IPS-NIHi11 (cell line): ENCODE measurements at places on chromosomes 2 and 18.

DNA sequence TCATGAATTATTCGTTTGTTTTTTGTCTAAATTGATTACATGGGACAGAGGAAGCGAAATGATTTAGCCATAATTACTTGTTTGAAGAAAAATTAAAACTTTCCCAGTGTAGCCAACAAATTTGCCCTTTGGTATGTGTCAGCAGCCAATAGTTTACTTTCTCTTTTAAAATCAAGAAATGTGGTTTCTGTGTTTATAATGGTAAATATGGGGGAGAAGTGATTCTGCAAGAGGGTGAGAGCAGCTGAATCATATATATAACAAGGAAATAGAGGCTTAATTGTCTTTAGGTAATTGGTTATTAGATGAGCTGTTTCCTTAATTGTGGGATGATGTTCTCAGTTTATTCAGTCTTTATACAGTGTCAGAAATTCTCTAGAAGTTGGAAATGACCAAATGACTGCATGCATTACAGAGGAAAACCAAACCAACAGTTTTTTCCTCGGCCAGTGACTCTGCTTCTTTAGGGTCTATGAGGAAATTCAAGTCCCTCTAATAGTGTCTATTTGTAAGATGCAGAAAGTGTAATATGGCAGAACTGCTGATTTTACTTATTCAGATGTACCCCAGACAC, 132.9 kb downstream of the AGPS start:
- no peak for DNase-seq

DNA sequence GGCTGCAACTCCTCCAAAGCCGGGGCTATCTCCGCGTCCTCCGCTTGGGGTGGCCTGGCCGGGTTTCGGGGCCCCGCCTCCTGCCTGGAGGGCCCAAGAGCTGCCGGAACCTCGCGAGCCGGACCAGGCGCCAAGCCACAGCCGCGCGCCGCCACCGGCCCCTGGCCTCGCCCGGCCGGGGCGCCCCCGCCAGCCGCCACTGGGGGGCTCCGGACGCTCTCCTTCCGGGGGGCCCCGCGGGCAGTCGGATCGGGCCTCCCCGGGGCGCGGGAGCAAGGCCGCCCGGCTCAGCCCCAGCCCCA, 17.4 kb upstream of the HAAO start:
- peak; percentile 81 for DNase-seq

- DNase-seq: no peak
These were observed 250.0 kb downstream of the SOX11 start for GRCh38 chr2:5942204-5942603.

GRCh38 chr2:9069543-9069942, 66.1 kb upstream of the MBOAT2 start:
- no peak for DNase-seq

DNA sequence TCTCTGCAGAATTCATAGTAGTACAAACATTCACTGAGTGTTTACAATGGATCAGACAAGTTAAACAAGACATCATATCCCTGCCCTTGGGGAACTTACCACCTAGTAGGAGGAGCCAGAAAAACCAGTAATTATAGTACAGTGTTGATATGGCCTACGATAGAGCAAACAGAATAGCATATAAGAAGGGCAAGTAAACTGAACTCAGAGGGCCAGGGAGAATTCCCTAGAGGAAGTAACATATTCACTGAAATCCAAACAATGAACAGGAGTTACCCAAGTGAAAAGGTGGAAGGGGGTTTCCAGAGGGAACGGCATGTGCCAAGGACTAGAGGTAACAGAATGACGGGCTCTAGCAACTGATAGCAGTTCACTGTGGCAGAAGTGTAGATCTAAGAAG, 34.1 kb downstream of the NHEJ1 start:
- DNase-seq: no peak

- no peak for DNase-seq
These were observed 165.5 kb upstream of the HAAO start for GRCh38 chr2:42957861-42958301.

DNA sequence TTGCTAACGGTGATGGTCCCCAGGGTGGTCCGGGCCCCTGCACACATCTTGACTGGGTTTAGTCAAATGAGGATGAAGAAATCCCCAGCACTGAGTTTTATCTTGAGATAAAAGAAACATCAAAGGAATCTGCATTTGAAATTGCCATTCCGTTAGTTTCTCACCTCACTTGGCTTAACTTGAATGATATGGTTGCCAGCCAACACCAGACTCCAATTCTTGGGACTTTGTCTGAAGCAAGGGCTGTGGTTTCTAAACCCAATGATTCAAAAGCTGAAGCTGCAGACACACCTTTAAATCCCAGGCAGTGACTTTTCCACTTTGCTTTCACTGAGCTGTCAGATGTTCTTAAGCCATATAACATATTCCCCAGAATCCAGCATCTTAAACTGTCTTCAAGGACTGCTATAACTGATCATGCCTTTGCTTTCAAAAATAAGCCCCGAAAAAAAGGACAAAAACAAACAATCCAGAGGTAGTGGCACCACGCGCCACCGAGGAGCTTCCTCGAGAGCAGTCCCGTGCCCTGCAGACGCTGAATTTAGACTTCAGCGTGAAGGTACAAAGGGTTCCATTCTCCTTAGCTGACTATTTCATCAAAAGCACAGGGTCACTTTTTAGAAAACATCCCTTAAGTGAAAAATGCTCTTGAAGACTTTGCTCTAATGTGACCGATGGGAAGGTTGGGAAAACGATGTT, 189.3 kb downstream of the HDAC4 start:
- DNase-seq: no peak

DNA sequence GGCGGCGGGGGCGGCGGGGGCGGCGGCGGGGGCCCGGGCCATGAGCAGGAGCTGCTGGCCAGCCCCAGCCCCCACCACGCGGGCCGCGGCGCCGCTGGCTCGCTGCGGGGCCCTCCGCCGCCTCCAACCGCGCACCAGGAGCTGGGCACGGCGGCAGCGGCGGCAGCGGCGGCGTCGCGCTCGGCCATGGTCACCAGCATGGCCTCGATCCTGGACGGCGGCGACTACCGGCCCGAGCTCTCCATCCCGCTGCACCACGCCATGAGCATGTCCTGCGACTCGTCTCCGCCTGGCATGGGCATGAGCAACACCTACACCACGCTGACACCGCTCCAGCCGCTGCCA, 644 bp downstream of the ONECUT2 start:
- DNase-seq: no peak

DNA sequence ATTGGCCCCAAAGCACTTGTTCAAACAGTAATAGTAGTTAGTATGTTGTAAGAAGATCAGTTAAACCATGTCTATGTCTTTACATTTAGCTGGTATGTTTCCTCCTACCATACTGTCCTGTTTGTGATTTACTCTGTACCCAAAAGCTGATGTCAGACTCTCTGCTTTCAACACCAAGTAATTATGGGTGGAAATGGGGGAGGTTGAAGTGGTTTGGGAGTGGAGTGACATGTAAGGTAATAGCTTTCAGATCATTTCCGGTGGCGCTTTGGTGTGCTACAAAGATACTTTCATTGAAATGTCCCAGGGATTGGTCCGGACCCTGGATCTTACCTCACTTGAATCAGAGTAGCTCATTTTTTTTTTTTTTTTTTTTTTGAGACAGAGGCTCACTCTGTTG, 39.7 kb upstream of the TGIF1 start:
- no peak for DNase-seq

DNA sequence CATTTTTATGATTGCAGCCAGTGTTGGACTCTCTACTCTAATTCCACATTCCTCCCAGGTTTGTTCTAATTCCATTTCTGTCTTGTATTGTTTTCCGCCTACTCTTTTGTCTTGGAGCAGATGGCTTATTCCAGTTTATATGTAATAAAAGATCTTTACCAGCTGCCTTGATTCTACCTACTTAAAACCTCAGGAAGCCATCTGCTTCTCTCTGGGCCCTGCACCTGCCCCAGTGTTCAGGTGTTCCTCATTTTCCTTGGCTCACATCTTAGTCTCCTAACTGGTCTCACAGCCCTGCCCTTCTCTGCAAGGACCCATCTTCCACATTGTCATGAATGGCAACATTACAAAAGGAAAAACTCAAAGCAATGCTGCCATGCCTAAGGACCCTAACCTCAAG, 21.0 kb upstream of the IL37 start:
- no peak for DNase-seq

DNA sequence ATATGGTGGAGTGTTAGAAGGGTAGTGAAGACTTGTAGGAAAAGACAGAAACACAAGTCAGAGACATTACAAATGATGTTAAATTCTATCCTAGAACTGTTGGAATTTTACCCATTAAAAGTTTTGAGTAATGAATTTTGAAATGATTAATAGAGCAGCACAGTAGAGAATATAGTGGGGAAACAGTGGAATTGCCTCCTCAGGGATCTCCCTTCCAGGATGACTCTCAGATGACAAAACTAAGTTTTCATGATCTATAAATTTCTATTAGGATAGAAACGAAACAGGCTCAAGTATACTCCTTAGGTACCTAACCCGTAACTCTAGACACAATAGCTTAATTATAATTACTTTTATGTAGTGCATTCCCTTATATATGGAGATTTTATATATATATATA, 86.7 kb downstream of the DPP4 start:
- no peak for DNase-seq

- no peak for DNase-seq
These were observed 126.8 kb downstream of the ZNF516 start for GRCh38 chr18:76368271-76368670.

- peak; percentile 6 for DNase-seq
These were observed 1012.1 kb downstream of the TMEM182 start for GRCh38 chr2:103773884-103774283.

DNA sequence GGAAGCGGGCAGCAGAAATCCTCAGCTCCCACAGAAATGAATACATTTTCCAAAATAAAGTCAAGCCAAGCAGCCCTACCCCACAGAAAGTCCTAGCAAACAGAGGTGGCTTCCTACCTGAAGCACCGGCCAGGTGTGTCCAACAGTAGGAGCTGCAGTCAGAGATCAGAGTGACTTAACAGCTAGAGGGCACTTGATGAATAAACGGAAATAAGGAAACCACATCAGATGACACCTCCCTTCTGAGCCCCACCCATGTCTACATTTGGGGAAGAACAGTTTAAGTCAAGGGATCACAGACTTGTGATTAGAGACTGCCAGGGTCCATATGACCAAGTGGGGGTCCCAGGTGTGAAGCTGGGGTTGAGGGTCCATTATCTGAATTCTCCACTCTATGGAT, at the start of gene CXCR1:
TSS of gene CXCR1 (minus strand) at position 172 of the 400 bp plus-strand sequence. CDS start 1,751 bp downstream, outside the sequence.
- DNase-seq: no peak

DNA sequence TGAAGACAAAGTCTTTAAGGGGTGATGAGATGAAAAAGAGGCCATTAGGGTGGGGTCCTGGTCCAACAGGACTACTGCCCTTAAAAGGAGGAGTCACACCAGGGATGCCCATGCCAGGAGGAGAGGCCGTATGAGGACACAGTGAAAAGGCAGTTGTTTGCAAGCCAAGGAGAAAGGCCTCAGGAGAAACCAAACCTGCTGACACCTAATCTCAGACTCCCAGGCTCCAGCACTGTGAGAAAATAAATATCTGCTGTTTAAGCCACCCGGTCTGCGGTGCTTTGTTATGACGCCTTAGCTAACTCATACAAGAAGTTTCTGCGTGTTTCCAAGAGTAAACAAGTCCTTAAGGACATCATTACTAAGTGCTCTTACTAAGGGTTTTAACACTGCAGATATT, 93.6 kb downstream of the DNER start:
- DNase-seq: no peak

- no peak for DNase-seq
These were observed 157.0 kb downstream of the ZNF516 start for GRCh38 chr18:76338088-76338487.

DNA sequence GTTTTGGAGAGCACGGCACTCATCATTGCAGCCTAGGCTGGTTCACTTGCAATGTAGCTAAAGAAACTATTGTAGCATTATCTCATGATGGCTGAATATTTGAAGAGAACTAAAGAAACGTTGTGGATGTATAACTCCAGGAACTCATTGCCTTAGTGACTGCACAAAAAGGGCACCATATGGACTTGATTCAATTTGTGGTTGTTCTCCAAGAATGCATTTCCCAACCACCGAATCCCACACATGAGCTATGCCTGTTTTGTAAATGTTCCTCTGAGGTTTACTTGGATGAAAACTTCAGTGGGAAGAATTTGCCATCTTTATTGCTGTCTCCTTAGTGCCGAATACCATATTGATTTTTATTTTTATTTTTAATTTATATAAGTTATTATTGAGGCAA, 43.5 kb downstream of the DOK6 start:
- no peak for DNase-seq

GRCh38 chr2:218722876-218723785, 12.5 kb downstream of the TTLL4 start:
- DNase-seq: no peak

GRCh38 chr2:191777351-191777750, 69.5 kb downstream of the CAVIN2 start:
- DNase-seq: no peak

- peak; percentile 51 for DNase-seq
These were observed 673 bp upstream of the SMCHD1 start for GRCh38 chr18:2654928-2655177.

DNA sequence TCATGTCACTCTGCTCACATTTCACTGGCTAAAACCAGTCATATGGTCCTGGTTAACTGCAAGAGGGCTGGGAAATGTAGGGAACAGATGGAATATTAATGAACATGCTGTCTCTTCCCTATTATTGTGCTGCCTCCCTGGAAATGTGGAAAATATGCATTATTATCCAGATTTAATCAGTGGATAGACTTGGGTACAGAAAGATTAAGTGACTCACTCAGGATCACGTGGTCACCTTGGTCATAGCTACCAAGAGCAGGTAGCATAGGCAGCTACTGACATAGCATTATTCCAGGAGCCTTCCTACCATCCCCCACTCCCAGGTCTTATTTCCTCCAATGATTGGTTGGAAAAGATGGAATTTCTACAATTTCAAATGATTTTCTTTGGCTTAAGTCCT, 141.1 kb downstream of the HRH4 start:
- DNase-seq: no peak

DNA sequence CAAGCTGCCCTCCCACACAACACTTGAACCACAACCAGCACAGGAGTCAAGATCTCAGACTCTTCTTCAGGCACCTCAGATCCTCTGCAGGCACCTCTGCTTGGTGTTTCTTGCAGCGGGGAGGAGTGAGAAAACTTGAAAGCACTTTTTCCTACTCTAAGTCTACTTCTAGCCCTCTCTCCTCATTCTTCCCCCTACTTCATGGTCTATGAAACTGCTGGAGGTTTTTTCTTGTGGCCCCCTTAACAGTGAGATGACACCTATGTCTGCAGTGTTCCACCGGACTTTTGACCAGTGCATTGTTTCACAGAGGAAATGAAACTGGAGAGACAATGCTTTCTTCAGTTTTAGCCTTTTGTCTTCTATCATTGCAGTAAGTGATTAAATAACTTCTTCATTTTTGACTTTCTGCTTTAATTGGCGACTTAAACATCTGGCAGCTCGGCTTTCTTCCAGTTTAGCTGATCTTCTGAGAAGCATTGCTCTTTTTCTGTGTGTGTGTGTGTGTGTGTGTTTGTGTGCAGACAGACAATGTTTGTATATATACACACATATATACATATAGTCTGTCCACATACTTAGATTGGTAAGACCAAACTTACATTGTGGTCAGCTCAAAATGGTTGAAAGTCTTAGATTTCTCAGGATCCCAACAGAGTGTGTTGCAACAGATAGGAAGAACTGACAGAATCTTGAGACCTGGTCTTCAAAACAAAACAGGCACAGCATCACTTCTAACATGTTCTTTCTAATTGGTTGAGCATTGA, 1474.0 kb upstream of the TMEFF2 start:
- DNase-seq: no peak
